ENCODE measurements at places on chromosomes 5 and 9.
A peak's percentile ranks its signal among the peaks of the same experiment; 100 is the strongest.

- DNase-seq: no peak
These were observed 3.3 kb downstream of the PSD2 start for GRCh38 chr5:139798883-139799282.

DNA sequence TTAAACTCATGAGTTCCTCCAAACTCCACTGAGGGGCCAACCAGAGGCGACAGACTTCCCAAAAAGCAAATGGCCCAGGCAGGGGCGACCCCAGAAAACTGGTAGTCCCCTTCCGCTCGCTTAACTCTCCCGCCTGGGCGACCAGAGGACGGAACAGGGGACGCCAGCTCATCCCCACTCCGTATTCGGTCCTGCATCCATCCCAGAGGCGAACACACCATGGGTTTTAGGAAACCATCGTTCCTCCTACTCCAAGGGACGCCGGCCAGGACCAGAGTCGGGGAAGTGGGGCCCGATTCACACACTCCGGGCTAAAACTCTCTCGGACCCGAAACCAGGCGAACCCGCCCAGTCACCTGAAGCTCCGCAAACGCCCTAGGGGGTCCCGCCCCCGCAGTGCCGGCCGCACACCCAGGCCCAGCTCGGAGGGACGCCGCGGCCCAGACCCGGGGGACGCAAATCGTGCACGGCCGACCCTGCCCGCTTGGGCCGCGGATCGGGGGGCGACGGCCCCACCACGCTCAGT, 478 bp downstream of the TEX10 start:
- peak; percentile 15 for DNase-seq

DNA sequence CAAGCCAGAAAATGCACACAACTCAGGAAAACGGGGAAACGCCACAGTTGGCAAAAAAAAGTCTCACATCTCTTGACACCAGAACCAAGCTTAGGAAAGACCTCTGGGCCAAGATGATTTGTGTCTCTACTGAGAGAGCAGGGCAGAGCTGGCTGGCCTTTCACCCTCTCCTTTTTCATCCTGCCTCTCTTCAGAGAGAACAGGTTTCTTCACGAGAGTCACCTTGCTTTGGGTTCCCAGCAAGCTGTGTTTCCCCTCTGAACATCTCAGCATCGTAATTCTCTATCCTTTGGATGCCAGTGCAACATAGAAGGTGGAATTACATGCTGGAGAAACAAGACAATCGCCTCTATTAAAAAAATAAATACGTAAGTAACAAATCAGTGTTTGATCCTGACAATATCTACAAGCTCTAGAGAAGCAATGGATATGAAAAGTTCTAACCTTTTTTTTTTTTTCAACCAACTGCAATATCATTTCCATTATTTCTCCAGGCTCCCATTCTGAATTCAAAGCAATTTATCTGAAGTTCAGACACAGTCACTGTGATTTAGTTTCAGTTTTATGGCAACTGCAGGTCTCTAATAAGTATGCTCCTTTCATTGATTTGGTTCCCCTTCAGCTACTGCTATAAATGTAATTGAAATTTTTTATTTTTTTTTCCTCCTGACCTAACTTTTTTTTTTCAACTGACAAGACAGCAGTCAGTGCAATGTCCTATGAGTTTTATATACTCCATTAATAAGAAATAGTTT, 708.6 kb downstream of the DTWD2 start:
- no peak for DNase-seq

- DNase-seq: no peak
These were observed 1.6 kb downstream of the NPR3 start for GRCh38 chr5:32712481-32713360.

GRCh38 chr5:80125962-80126480, 90.9 kb downstream of the THBS4 start:
- DNase-seq: no peak

DNA sequence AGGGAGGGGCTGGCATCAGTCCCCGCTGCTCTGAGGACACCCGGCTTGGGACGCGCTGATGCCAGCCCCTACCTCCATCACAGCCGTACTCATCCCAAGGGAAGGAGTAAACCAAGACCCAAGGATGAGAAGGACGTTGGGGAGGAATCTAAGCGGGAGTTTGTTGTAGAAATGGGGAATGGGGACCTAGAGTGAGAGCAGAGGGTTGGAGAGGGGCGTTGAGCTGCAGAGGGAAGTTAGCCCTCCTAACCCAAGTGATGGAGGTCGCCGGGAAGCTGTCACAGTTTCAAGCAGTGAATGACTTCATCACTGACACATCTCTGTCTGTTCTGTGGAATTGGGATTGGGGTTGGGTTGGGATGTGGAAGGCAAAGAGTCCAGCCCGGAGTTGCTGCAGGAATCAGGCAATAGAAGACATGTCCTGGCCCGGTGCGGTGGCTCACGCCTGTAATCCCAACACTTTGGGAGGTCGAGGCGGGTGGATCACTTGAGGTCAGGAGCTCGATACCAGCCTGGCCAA, 759 bp upstream of the SUSD1 start:
- no peak for DNase-seq

DNA sequence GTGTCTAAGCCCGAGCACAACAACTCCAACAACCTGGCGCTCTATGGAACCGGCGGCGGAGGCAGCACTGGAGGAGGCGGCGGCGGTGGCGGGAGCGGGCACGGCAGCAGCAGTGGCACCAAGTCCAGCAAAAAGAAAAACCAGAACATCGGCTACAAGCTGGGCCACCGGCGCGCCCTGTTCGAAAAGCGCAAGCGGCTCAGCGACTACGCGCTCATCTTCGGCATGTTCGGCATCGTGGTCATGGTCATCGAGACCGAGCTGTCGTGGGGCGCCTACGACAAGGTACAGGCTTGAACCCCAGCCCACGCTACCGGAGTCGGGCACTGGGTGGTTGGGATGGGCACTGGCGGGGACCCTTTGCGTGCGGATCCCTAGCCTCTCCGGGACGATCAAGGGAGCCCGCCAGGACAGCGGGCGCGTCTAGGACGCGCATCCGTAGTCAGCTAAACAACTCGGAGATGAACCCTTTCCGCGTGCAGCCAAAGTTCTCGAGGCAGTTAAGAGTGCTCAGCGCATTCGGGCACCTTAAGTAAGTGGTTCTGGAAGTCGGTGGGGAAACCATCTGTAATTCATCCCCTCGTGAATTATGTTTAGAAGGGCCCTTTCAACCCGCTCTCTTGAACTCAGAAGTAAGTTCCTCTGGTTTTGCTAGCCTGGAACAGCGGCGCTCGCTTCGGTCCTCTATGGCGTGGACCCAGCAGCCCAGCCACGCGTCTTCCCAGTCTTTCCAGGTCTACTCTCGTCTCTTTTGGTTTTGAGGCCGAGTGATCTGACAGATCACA, 1.3 kb downstream of the KCNN2 start:
- no peak for DNase-seq

GRCh38 chr5:74337984-74338310, 302.6 kb downstream of the ENC1 start:
- DNase-seq: no peak

DNA sequence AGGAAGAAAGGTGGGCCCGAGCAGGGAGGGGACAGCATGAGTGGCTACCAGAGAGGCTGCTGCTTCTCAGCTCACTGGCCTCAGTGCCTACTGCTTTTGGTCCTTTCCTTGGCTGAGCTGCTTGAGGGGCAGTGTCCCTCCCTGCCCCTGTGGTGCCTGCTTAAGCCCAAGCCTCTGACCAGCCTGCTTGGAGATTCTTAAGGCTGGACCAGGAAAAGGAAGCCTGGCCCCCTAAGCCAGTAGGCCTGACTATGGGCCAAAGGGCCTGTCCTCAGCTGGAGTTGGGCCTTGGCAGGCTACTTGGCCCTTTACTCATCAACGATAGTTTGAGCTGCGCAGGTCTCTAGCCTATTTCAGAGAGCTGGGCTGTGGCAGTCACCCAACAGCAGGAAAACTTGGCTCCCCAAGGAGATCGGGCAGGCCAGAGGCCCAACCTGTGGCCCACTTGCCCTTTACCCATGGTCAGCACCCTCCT, 24.9 kb downstream of the TCF7 start:
- no peak for DNase-seq

DNA sequence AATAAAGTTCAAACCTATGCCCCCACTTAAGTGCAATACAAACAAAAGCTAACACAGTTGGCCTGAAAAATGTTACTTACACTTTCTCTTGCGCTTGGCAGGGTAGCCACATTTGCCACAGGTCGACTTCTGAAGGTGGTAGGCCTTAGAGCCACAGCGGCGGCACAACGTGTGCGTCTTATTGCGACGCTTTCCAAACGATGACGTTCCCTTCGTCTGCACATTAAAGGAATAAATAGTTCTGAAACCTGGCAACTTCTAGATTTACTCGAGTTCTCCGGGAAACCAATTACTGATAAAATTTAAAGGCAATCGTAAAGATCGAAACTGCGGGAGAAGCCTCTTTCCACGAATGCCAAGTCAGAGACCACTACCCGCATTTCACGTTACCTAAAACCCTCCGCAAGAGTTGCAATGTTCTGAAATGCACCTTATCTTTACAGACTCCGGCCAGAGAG, 602 bp downstream of the RPL37 start:
- no peak for DNase-seq

DNA sequence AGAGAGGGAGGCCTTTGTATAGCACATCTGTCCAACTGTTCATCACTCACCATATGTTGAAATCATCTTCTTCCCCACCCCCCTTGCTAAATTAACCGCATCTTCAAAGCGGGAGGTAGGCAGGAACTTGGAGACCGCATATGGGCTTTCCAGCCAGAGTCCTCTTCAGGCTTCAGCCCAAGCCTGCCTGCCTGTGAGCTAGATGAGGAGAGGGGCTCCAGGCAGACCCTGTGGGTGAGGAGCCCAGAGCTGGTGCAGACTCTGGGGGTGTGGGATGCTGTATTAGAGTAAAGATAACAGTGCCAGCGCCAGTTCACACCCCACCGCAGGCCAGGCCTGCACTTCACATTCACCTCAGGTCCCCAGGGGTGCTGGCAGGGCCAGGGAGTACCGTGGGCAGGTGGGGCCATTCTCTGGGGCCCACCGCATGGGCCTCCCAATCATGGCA, 16.2 kb downstream of the PRRC2B start:
- DNase-seq: no peak

- no peak for DNase-seq
These were observed 80.2 kb downstream of the ARRDC3 start for GRCh38 chr5:91302958-91303357.

GRCh38 chr5:9283473-9283872, 262.4 kb downstream of the SEMA5A start:
- DNase-seq: no peak

DNA sequence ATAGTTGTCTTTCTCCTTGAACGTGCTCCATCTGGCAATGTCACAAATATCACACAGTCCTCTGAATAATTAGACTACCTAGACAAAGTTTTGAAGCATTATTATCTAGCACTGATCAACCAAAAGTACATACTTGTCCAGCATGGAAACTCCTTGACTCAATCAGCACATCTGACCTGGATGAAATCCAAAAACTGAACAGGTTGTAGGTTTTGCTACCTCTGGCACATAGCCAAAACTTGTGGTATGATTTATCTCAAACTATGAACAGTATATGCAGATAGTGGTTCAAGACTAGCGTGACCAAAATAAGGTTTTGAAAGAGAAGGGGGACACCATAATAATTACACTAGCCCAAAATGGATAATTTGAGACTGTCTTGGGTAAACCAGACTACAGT, 158.1 kb downstream of the ARRDC3 start:
- DNase-seq: no peak

DNA sequence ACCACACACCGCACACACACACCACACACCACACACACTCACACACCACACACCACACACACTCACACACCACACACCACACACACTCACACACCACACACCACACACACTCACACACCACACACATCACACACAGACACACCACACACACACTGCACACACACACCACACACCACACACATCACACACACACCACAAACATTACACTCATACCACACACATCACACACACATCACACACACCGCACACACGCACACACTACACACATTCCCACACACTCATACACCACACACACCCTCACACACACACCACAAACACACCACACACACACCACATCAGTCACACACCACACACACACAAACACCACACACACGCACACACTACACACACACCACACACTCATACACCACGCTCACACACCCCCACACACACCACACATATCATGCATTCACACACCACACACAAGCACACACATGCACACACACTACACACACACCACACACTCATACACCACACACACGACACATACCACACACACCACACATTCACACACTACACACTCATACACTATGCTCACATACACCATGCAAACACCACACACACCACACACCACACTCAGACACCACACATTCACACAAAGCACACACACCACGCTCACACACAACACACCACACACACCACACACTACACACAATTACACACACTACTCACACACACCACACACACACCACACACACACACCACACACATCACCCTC, 1.1 kb upstream of the UBE2QL1 start:
- DNase-seq: no peak

DNA sequence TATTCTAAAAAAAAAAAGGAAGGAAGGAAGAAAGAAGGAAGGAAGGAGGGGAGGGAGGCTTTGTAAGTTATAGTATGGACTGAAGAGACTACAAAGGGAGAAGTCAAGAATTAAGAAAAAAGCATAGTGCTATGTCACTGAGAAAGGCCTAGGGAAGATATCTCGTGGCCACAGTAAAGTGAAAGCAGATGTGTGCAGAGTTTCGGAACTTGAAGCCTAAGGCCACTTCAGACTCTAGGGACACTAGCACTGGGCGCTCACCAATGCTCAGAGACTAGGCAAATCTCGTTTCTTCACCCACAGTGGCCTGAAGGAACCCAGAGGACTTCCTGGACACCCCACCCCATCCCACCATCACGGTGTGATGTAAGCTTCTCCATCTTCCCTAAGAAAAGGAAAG, 181.4 kb upstream of the TRPM3 start:
- DNase-seq: no peak

DNA sequence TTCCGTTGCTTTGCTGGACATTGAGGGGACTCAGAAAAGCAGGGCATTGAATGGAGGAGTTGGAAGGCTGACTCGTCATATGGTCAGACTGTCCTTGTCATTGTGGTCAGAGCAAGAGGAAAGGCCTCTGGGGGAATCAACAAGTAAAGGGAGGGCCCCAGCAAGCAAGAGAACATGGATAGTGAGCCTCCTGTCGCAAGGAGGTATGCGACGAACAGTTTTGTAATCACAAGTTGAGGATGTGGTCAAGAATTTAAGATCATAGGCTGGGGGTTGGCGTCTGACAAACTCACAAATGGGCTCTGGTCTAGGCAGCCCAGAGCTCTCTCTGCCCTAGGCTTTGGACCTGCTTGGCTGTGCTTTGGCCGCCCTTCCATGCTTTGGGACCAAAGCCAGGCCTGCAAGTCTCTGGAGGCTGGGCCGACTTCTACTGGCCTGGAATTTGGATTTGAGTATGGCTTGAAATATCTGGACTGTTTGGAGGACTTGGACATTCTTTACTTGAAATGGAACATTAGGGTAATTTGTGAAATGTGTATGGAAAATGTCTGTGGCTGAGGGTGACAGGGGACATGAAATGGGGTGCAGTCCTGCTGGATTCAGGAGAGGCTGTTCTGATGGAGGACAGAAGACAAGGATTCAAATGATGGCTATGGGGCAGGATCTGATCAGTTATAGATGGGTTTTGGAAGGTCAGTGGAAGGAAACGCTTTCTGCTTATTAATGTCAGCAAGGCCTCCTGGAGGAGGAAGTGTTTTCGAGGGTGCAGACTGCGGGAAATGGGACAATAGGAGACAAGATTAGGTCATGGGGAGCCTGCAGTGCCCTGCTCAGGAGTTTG, 19.2 kb upstream of the NDST1 start:
- no peak for DNase-seq

- no peak for DNase-seq
These were observed 106.1 kb downstream of the NUDT12 start for GRCh38 chr5:103456476-103456875.
